ENCODE measurements at places on chromosomes 4 and X.

GRCh38 chr4:98671131-98671530 lies 12.7 kb upstream of the TSPAN5 start:
- no peak for DNase-seq

- no peak for DNase-seq
Measured at GRCh38 chr4:103002551-103002950, 17.0 kb downstream of the SLC9B1 start.

GRCh38 chr4:119736559-119736958 lies 108.0 kb upstream of the PDE5A start:
- DNase-seq, result no peak

GRCh38 chrX:49163555-49164419 lies 1.2 kb downstream of the MAGIX start:
- DNase-seq, result peak; percentile 60

- DNase-seq, result no peak
Measured at GRCh38 chrX:71549986-71550385, 17.1 kb downstream of the OGT start.
